ENCODE measurements at places on chromosomes 13 and 19. TPM values are rescaled to one million over a fixed set of nuclear protein-coding genes. Genes with fewer than 3 reads are reported as not detected.

The ZSCAN1 gene
- 1.6 TPM for polyA plus RNA-seq

The ZNF536 gene
- 2.0 TPM for polyA plus RNA-seq

DNA sequence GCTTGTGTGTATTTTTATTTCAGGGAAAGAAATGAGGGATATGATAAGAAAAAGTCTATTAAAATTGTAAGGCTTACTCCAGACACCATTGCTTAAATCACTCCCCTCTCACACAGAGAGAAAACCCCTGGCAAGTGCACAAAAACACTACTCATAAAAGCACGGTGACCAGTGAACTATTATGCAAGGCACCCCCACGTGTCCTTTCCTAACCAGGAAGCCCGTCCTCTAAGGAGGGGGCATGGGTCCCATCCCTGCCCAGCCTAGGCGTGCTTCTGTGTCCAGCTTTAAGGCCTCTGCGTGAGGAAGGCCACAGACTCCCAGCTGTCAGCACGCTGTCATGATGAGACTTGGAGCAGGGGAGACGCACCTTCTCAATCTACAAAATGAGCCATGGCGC lies 83.5 kb downstream of the SLC7A1 start:
- DNase-seq, result no peak

DNA sequence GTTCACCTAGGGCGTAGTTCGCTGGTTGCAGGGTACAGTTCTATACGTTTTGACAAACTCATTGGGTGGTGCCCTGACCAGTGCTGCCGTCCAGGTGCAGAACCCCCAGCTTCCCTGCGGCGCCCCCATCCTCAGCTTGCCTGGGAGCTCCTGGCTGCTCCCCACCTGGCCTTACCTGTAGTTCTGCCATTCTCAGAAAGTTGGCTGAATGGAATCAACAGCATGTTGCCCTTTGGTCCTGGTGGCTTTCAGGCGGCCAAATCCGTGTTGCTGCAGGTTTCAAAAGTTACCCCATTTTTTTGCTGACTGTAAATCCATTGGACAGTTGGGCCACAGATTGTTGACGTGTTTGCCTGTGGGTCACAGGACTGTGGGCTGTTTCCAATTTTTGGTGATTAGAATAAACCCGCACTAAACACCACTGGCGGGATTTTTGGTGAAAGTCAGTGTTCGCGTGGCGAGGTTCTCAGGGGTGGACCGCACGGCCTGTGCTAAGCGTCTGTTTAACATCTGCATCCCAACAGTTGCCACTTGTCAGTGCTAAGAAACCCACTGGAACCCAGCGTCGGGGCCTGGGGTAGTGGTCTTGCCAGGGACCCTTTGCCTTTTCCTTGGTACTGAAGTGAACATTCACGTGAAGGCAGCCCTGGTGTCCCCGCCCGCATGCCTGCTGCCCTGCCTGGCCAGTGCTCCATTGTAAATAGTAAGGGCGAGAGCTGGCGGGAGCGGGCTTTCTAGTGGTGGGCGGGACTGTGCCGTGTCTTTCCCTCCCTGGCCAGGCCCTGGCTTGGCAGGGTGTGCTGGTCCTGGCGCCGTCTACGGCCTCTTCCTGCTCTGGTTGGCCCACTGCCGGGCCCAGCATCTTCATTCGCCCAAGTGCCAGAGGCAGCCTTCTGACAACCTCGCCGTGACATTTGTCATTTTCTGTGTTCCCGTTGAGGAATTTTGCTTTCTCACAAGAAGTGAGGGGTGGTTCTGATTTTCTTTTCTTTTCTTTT lies 3.3 kb downstream of the DOT1L start:
- no peak for DNase-seq

DNA sequence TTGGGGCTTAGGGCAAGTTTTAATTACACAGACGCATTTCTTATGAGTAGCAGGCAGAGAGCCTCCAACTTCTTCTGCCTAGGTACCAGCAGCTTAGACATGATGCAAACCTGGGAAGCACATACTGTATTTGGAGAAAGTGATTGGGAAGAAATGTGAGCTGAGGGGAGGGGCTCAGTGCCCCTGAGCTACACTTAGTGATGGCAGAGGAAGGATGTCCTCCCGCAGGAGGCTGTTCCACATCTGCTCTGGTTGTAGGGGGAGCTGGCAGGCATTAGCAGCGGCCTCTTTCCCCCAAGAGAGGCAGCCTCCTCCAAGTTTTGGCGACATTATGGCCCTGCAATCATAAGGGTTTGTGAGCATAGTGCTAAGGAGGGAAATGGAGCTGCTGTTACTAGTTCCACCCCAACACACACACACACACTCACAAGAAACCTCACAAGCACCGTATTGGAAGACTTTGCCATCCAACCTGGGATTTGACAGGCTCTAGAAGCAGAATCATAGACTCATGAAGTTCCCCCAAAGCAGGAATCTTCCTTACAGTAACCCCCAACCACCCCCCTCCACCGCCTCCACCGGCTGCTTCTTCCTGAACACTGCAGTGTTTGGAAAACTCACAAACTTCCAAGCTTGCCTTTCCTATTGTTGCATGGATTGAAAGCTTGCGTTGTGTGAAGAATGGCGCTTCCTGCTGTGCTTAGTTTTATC lies 3.3 kb downstream of the ALOX5AP start:
- DNase-seq, result no peak

GRCh38 chr13:75869981-75870380 lies 233.9 kb downstream of the LMO7 start:
- DNase-seq, result no peak

Measured in hindlimb muscle (tissue), 1 donor.